ENCODE measurements at places on chromosomes 5 and 9. TPM values are rescaled to one million over a fixed set of nuclear protein-coding genes. Genes with fewer than 3 reads are reported as not detected.

The C9orf78 gene
- total RNA-seq: 67.1 TPM

The SGCD gene
- 24.7 TPM for total RNA-seq

The PPP1R26 gene
- 9.5 TPM for total RNA-seq

The ADCY2 gene
- total RNA-seq: 4.3 TPM

The ENTPD8 gene
- not detected for total RNA-seq

DNA sequence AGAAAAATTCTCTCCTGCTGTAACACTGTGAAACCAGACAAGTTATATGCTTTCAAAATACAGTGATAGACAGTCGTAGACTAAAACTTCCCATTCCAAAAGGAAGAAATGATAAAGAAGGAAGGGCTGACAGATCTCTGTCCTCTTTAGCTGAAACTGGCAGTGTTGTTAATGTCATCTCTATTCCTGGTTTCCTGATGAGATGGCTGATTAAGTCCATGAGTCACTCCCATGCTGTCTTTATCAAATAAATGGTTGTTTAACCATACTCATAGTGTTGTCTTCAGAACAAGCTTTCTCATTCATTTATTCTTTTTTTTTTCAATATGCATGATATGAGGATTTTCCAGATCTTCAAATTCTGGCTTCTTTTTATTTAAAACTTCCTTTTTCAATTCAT, 952.2 kb upstream of the WWC1 start:
- H3K27me3 ChIP-seq: no peaks in the 10 kb centered on the region
- H3K27ac ChIP-seq: no peak overlapping the region
- H3K4me1 ChIP-seq: no peaks in the 10 kb centered on the region
- no peak overlapping the region for H3K4me3 ChIP-seq
- DNase-seq: no peak

GRCh38 chr5:63570752-63571151, 391.5 kb downstream of the HTR1A start:
- no peaks in the 10 kb centered on the region for H3K4me1 ChIP-seq
- H3K27ac ChIP-seq: no peak overlapping the region
- no peak overlapping the region for H3K4me3 ChIP-seq
- H3K36me3 ChIP-seq: no peaks in the 10 kb centered on the region

- no peak overlapping the region for H3K4me3 ChIP-seq
- H3K27me3 ChIP-seq: no peaks in the 10 kb centered on the region
- H3K27ac ChIP-seq: no peak overlapping the region
Observed at GRCh38 chr9:72911247-72911775, 41.5 kb downstream of the ALDH1A1 start.

- no peak within 1 kb of the TSS for H3K27ac ChIP-seq
- peaks cover 12% of the 10 kb centered on the region for H3K4me1 ChIP-seq
- H3K27me3 ChIP-seq: peaks cover 77% of the 10 kb centered on the region
Observed at GRCh38 chr9:137138722-137139467, at the start of gene GRIN1. Gene GRIN1, plus strand, starts transcription at chr9:137139154. Its CDS starts 333 bp downstream, at chr9:137139487.

GRCh38 chr5:159359408-159359807, 29.1 kb upstream of the IL12B start:
- no peak overlapping the region for H3K4me3 ChIP-seq
- DNase-seq: no peak
- H3K27ac ChIP-seq: no peak overlapping the region
- no peaks in the 10 kb centered on the region for H3K36me3 ChIP-seq
- no peaks in the 10 kb centered on the region for H3K4me1 ChIP-seq

GRCh38 chr5:154524181-154524580, 46.2 kb upstream of the HAND1 start:
- no peak overlapping the region for H3K4me3 ChIP-seq
- no peaks in the 10 kb centered on the region for H3K36me3 ChIP-seq
- peak overlapping the region; percentile 60 for H3K27ac ChIP-seq
- H3K27me3 ChIP-seq: no peaks in the 10 kb centered on the region

DNA sequence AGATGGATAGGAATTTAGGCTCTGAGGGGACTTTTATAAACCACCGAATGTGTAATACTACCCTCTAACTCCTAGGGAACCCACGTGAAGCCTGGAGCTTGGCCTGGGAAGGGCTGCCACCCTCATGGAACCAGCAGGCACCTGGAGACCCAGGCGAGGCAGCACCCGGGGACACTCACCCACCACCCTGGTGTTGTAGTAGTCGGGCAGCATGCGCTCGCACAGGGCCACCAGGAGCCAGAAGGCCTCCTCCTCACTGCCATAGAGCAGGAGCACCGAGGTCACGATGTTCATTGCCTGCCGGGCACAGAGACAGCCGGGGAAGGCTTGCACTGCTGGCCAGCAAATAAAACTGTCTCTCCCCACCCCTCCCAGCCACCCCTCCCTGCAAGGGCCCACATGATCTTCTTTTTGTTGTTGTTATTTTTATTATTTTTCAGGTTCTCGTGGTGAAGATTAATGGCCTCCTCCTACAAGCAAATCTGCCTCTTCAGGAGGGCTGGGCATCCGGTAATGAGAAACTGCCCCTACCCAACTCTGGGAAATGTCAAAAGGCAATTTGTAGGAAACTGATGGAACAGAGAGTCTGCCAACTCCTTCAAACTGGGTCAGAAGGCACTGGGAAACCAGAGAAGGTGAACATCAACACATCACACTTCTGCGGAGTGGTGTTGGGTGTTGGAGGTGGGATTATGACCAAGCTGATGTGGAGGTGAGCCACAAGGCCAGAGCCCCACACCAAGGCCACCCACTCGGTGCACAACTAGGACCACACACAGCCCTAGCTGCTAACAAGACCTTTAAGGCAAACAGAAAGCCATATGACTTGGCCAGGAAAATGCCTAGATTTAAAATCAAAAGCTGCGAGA, 17.4 kb upstream of the MRNIP start:
- no peak for DNase-seq
- peaks cover 34% of the 10 kb centered on the region for H3K36me3 ChIP-seq
- H3K27ac ChIP-seq: no peak overlapping the region
- H3K27me3 ChIP-seq: no peaks in the 10 kb centered on the region
- no peaks in the 10 kb centered on the region for H3K4me1 ChIP-seq
- H3K4me3 ChIP-seq: no peak overlapping the region

DNA sequence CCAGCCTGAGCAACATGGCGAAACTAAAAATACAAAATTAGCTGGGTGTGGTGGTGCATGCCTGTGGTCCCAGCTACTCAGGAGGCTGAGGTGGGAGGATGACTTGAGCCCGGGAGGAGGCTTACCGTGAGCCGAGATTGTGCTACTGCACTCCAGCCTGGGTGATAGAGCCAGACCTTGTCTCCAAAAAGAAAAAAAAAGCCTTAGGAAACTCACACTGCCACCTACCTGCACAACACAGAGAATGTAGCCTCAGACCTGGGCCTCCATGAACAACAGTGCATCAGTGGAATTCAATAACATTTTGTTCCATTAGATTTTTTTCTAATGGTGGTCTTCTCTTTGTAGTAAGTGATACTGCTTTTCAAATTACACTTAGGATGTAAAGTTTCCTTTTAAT, 63.8 kb upstream of the RARS1 start:
- no peaks in the 10 kb centered on the region for H3K4me1 ChIP-seq
- no peak overlapping the region for H3K27ac ChIP-seq
- H3K27me3 ChIP-seq: no peaks in the 10 kb centered on the region
- H3K4me3 ChIP-seq: no peak overlapping the region
- H3K36me3 ChIP-seq: no peaks in the 10 kb centered on the region

DNA sequence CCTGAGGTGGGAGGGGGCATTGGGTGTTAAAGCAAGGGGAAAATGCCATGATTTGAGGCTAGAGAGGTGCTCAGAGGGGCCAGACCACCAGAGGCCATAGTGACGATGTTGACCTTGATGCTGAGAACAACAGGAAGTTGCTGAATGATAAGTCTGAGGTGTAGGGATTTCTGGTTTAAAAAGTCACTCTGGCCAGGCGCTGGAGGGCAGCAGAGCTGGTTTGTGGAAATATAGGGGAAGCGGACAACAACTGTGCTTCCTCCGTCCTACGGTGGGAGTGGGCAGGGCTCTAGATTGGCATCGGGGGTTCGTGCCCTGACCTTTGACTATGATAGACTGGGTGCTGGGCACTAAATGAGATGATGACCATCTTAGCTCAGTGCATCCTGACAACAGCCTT, 44.7 kb downstream of the STOM start:
- H3K27ac ChIP-seq: peak overlapping the region; percentile 99
- DNase-seq: no peak
- H3K36me3 ChIP-seq: peaks cover 48% of the 10 kb centered on the region
- no peaks in the 10 kb centered on the region for H3K27me3 ChIP-seq
- peaks cover 69% of the 10 kb centered on the region for H3K4me1 ChIP-seq
- H3K4me3 ChIP-seq: no peak overlapping the region

- H3K27me3 ChIP-seq: no peaks in the 10 kb centered on the region
- no peaks in the 10 kb centered on the region for H3K4me1 ChIP-seq
- no peaks in the 10 kb centered on the region for H3K36me3 ChIP-seq
- peak overlapping the region; percentile 72 for H3K4me3 ChIP-seq
- no peak for DNase-seq
- H3K27ac ChIP-seq: peak overlapping the region; percentile 91
Observed at GRCh38 chr5:59035681-59036080, 452.8 kb downstream of the RAB3C start.

DNA sequence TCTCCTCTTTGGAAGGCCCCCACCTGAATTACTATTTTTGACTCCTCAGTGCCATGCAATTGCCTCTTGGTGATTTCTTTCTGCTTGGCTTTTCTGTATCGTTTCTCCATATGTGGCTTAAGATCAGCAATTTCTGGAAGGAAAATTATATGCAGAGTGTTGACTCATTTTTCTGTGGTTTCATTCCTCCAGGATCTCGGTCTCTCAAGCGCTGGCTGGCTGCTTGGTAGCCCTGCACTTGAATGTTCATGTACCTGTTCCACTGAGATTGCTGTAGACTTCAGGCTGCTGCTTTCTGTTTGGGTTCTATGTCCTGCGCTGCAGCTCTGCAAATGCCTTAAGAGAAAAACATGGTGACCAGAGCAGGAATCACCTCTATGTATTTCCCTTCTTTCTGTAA, 77.6 kb downstream of the INIP start:
- no peaks in the 10 kb centered on the region for H3K36me3 ChIP-seq
- H3K4me1 ChIP-seq: no peaks in the 10 kb centered on the region
- DNase-seq: no peak
- H3K4me3 ChIP-seq: no peak overlapping the region
- no peak overlapping the region for H3K27ac ChIP-seq

GRCh38 chr9:79977510-79978197, 405.9 kb downstream of the TLE4 start:
- H3K4me1 ChIP-seq: no peaks in the 10 kb centered on the region
- H3K27me3 ChIP-seq: no peaks in the 10 kb centered on the region
- no peak for DNase-seq
- H3K4me3 ChIP-seq: no peak overlapping the region

DNA sequence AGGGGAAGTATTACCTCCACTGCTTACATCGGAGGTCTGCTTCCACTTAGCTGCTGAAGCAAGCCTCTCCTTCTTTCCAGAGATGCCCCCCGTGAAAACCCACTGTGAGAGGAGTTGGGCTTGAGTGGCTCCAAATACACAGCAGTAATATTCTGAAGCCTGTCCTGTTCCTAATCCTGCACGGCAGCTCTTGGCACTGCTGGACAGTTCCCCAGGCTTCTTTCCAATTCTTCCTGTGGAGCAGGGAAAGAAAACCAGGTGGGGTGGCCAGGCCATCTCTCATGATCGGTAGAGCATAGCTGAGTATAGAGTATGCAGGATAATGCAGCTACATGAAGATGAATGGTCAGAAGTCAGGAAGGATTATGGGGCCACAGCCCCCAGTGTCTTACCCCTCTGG, 335.3 kb downstream of the MARCHF11 start:
- H3K27me3 ChIP-seq: no peaks in the 10 kb centered on the region
- H3K27ac ChIP-seq: no peak overlapping the region
- no peaks in the 10 kb centered on the region for H3K4me1 ChIP-seq
- DNase-seq: no peak
- no peak overlapping the region for H3K4me3 ChIP-seq

GRCh38 chr9:10045598-10045997, 567.2 kb downstream of the PTPRD start:
- no peak overlapping the region for H3K4me3 ChIP-seq
- no peaks in the 10 kb centered on the region for H3K27me3 ChIP-seq
- no peaks in the 10 kb centered on the region for H3K36me3 ChIP-seq
- no peak for DNase-seq
- H3K4me1 ChIP-seq: no peaks in the 10 kb centered on the region

DNA sequence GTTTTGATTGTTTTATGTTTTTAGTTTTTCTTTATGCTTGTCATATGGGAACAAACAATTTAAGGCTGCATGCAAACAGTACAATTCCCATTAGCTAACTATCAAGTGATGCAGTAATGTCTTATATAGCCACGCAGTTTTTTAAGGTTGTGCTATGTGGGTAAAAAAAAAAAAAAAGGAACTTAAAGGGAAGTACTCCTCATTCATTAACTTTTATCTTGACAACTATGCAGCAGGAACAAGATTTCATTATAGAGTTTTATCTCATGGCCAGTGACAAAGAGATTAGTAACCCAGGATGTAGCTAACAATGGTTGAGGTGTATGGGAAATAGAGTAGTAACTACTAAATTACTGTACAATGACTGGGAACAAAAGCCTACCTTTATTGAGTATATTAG, 1008.2 kb upstream of the CDH9 start:
- H3K36me3 ChIP-seq: no peaks in the 10 kb centered on the region
- no peak for DNase-seq
- H3K27me3 ChIP-seq: no peaks in the 10 kb centered on the region
- no peaks in the 10 kb centered on the region for H3K4me1 ChIP-seq
- H3K27ac ChIP-seq: no peak overlapping the region

GRCh38 chr9:136438548-136439480, 831 bp downstream of the INPP5E start:
- DNase-seq: no peak
- peak overlapping the region; percentile 84 for H3K4me3 ChIP-seq
- no peaks in the 10 kb centered on the region for H3K27me3 ChIP-seq
- H3K27ac ChIP-seq: peak overlapping the region; percentile 83
- H3K36me3 ChIP-seq: peaks cover 30% of the 10 kb centered on the region
- H3K4me1 ChIP-seq: peaks cover 35% of the 10 kb centered on the region

- no peaks in the 10 kb centered on the region for H3K27me3 ChIP-seq
- H3K4me1 ChIP-seq: no peaks in the 10 kb centered on the region
- H3K36me3 ChIP-seq: no peaks in the 10 kb centered on the region
Observed at GRCh38 chr9:37928552-37929430, 24.9 kb upstream of the SLC25A51 start.

DNA sequence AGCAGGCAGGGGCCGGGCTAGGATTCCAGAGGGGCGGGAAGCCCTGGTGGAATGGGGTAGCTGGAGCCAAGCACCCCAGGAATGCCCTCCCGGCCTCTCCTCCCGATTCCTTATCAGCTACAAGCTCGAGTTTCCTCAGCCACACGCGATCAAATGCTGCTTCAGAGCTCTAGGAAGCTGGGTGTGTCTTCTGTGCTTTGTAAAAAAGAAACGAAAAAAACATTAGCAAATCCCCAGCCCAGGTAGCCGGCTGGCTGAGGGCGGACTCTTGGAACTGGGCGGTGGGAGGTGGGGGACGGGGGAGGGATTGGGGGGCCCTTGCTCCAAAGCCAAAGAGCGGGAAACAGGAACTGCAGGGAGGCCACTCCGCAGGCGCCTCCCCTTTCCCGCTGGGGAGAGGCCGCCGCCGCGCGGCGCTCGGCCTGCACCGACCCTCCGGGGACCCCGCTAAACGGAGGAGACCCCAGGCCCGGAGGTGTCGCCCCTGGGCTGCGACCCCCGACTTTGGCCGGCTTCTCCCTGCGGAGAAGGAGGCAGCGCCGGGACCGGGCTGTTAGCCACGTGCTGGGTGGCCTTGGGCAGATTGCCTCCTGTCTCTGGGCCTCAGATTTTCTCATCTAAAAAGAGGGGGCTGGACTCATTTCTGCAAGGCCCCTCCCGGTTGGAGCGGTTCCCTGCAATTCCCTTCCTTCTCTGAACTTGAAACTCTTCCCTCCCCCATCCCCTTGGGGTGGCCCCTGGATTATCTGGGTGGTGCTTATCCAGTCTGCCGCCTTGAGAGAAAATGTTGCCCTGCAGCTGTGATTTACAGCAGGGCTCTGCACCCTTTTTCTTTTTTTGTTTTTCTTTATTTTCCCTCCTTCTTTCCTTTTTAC, 40.9 kb upstream of the FABP6 start:
- H3K27me3 ChIP-seq: no peaks in the 10 kb centered on the region
- peak overlapping the region; percentile 53 for H3K4me3 ChIP-seq
- DNase-seq: peak; percentile 75
- no peaks in the 10 kb centered on the region for H3K4me1 ChIP-seq
- H3K27ac ChIP-seq: peak overlapping the region; percentile 65
- no peaks in the 10 kb centered on the region for H3K36me3 ChIP-seq

Measured in sigmoid colon (tissue), 7 donors.